Neural crest cell (in vitro differentiated cells): ENCODE measurements at places on chromosomes 1 and 21.

GRCh38 chr1:24321126-24321525 lies 2.0 kb downstream of the GRHL3 start:
- DNase-seq, result no peak

DNA sequence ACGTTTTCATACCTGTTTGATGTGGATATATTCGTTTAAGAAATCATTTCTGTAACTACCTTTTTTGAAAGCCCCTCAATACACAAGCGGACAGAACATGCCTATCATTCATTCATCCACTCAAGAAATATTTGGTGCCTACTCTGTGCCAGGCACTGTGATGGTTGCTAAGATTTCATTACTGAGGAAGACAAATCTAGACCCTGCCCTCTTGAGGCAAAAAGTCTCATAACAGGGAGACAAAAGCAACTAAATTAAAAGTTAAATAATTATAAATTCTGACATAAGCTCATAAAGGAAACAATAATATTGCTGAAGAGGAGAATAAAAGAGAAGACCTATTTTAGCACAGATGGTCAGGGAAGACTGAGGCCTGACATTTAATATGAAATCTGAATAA lies 203.5 kb upstream of the ZNHIT6 start:
- DNase-seq, result no peak

DNA sequence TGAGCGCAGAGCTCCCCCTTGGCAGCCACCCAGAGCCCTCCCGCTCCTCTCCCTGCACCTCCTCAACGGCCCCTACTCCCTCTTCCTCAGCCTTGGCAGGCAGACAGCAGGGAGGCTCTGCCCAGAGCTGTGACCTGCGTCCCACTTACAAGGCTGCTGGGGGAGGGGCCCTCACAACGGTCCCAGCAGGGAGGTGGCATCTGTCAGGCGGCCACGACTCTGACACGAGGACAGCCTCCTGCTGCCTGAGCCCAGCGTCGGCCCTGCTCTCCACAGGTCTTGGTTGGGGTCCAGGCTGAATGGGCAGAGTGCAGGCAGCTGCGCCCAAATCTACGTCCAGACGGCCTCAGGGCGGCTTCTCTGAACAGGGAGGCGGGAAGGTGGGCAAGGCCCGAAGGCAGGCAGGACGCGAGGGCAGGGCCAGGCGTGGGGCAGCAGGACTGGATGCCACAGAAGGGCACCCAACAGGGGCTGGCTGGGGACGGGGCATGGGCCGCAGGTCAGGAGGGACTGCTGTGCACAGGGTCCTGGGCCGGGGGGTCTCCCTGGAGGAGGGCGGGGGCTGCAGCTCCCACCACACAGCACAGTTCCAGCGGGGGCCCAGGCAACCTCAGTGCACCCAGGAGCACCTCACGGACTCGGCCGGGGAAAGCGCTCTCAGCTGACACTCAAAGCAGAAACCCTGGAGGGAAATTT lies 7.5 kb downstream of the SLC19A1 start:
- no peak for DNase-seq

- DNase-seq, result no peak
These were observed 14.4 kb upstream of the C8B start for GRCh38 chr1:56979986-56980755.

DNA sequence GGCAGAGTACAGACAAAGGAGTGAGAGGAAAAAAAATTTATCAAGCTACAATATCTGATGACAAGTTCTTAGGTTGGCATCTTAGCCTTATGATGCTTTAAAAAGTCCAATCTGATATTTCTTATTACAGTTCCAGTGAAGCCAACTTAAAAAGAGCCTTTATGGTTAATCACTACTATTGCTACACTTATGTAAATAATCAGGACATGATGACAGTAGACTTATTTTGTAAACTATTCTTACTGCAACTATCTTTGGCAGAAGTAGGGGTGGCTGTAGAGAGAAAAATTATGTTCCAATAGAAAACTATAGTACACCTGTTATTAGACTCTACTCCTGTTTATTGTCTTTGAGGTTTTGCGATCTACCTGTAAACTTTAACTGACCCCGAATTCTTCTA lies 25.8 kb upstream of the NUF2 start:
- DNase-seq, result no peak

DNA sequence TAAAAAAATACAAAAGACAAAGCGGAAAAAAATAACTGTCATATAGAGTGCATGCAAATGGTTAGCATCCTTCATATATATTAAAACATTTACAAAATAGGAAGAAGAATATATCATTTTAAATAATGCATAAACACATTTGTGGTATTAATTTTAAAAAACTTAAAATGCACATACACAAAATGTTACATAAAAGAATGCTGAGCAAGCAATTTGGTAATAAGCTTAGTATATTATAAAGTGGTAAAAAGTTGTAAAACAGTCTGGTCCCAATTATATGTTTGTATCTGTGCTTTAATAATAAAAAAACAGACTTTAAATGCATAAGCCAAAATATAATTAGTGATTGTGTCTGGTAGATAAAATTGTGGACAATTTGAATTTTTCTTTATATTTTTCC lies 394.6 kb downstream of the USH2A start:
- DNase-seq, result no peak

DNA sequence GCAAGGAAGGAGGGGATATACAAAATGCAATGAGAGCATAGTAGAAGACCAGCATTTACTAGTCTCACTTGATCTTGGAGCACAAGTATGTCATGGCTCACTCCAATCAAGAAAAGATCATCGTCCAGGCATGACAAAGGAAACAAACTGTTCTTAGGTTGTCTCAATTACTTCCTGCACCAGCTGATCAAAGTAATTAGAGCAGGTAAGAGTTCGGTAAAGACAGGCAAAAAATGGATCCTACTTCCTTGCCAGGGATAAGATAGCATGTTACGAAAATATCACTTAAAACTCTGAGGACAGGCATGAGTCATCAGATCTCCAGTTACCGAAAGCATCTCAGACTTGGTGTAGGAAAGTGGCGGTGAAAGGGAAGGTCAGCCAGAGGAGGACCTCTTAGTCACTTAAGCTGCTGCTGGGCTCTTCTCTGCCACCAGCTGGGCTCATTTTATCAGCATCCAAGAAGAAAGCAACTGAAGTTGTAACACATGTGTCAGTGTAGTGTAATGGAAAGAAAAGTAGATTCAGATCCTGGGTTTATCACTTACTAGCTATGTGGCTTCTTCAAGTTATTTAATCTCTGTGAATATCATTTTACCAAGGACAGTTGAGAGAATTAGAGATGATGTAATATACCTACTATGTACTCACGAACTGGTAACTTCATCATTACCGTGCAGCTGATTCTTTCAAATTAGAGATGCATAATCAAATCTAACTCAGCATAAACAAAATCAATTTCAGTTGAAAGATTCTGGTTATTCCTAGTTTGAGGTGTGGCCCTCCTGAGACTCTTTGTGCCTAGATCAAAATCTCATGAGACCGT lies 46.8 kb downstream of the XCL1 start:
- no peak for DNase-seq

GRCh38 chr1:25622531-25622930 lies 5.9 kb downstream of the MAN1C1 start:
- DNase-seq, result no peak

- no peak for DNase-seq
These were observed 66.2 kb upstream of the LHX8 start for GRCh38 chr1:75067975-75068374.
